Suprapubic skin (tissue), 4 donors: ENCODE measurements at places on chromosomes 7 and 10. TPM values are rescaled to one million over a fixed set of nuclear protein-coding genes. Genes with fewer than 3 reads are reported as not detected.

SH2D4B gene
- total RNA-seq, result 0.23 TPM

CRHR2 gene
- not detected for total RNA-seq

PARG gene
- total RNA-seq, result 17.5 TPM

SLC16A12 gene
- 1.4 TPM for total RNA-seq

DRGX gene
- total RNA-seq, result not detected

PHYHIPL gene
- total RNA-seq, result 0.24 TPM

DNA sequence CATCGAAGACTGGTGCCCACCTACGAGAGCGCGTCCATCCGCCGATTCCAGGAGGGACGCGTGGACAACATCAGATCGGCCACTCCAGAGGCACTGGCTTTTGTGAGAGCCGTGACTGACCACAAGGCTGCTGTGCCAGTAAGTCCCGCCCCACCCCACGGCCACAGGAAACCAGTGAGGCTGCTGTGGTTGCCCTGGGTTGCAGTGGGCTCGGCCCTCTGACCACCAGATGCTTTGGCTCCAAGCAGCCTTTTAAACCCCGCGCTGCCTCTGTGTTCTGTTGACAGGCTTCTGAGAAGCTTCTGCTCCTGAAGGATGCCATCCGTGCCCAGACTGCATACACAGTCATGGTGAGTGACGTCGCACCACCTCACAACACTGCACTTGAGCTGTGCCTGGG is 24.4 kb upstream of the C10orf53 start:
- DNase-seq, result no peak
- H3K4me3 ChIP-seq, result no peak overlapping the region
- no peaks in the 10 kb centered on the region for H3K36me3 ChIP-seq
- H3K27me3 ChIP-seq, result peaks cover 14% of the 10 kb centered on the region
- H3K27ac ChIP-seq, result no peak overlapping the region
- no peaks in the 10 kb centered on the region for H3K4me1 ChIP-seq

DNA sequence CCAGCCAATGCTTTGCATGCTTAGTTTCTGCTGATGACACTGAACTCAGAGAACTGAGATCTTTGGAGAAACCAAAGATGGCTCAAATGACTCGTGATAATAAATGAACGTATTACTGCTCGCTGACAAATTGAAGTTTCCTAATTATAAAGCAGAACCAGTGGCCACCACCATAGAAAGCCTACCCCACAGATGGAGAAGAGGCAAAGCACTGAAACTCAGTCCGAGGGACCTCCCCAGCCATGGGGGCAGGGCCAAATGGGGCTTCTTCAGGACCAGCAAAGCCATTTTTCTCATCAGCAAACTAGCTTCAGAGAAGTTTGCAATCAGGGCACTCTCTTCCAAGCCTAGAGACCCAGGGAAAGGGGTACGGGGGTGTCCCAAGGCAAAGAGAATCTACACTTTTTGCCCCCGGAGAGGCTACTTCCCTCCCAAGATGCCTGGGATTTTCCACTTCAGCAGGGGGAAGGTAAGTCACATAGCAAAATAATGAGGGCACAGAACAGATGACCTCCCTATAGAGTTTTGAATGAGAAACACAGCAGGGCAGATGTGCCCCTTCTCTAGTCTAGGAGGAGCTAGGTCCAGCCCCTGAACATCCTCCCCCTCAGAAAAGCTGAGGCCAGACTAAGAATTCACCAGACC is 4.3 kb upstream of the IL6 start:
- H3K4me3 ChIP-seq, result no peak overlapping the region
- H3K36me3 ChIP-seq, result no peaks in the 10 kb centered on the region
- H3K27me3 ChIP-seq, result no peaks in the 10 kb centered on the region
- H3K4me1 ChIP-seq, result peaks cover 46% of the 10 kb centered on the region
- no peak for DNase-seq
- no peak overlapping the region for H3K27ac ChIP-seq

DNA sequence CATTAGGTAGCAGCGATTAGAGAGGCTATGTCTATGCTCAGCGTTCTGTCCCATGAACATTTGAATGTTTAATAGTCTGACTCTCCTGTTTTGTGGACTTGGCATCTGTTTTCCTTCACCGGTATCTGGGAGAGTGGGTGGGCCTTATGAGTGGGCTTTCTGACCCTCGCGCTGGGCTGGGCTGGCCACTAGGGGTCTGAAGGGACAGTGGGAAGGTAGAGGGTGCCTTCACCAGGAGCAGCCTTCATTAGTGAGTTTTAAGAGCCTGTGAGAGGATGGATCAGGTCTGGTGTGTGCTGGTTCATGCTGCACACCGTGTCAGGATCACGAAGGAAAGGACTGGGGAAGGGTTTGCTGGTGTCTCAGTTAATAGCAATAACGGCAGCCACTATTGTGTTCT is 33.4 kb downstream of the DCLRE1A start:
- no peak overlapping the region for H3K4me3 ChIP-seq
- H3K4me1 ChIP-seq, result no peaks in the 10 kb centered on the region
- H3K27me3 ChIP-seq, result no peaks in the 10 kb centered on the region

DNA sequence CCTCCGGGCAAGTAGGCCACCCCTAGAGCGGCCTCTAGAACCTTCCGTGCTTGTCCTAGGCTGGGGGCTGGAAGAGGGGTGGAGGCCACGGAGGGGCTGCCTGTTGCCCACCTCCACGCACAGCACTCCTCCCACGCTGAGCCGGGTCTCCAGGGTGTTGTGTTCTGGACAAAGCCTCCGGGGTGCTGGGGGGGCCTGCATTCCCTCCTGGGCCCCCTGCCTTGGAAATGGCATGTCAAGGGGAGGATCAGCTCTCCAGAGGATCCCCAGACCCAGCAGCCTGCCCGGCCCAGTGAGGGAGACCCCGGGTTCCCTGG is 8.1 kb upstream of the TTYH3 start:
- no peak overlapping the region for H3K4me3 ChIP-seq
- no peak for DNase-seq
- H3K4me1 ChIP-seq, result peaks cover 17% of the 10 kb centered on the region
- no peaks in the 10 kb centered on the region for H3K36me3 ChIP-seq
- no peak overlapping the region for H3K27ac ChIP-seq

DNA sequence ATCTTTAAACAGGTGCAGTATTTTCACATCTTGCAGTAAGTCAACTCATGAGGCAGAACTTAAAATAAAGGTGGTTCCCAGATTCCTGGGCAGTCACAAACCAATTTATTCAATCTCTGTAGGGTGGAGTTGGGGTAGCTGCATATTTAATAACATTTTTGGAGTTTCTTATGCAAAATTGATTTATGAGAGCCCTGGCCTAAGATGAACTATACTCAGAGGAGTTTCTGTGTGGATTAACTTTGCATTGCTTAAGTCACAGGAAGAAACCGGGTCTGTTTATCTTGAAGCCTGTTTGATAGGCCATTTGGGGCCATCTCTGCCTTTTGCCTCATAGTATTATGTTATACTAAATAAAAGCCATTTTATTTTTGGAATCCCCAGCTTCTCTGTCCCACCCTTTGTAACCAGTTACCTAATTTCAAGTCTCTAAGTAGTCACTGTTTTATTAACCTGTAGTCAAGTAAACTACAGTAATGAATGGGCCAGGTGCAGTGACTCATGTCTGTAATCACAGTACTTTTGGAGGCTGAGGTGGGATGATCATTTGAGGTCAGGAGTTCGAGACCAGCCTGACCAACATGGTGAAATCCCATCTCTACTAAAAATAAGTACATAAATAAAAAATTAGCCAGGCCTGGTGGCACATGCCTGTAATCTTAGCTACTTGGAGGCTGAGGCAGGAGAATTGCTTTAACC is 104.4 kb upstream of the FAM3C start:
- no peak overlapping the region for H3K27ac ChIP-seq
- H3K4me1 ChIP-seq, result no peaks in the 10 kb centered on the region
- H3K4me3 ChIP-seq, result no peak overlapping the region
- no peaks in the 10 kb centered on the region for H3K36me3 ChIP-seq

DNA sequence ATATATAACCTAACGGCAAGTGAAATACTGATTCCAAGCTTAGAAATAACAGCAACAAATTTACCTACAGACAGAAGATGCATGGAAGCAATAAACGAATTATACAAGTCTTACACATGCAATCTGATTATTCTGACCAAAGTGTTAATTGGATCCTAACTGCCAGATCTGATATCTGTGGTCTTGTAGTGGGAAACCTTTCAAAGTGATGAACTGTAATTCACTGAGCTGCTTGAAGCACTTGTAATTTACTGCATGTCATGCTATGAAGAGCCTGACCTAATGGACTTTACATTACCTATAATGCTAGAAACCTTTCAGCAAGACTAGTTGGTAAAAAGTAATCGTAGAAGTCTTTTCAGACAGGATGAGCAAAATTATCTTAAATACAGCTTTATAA is 205.6 kb downstream of the FOXP2 start:
- no peaks in the 10 kb centered on the region for H3K27me3 ChIP-seq
- no peaks in the 10 kb centered on the region for H3K4me1 ChIP-seq
- DNase-seq, result no peak
- no peaks in the 10 kb centered on the region for H3K36me3 ChIP-seq
- H3K4me3 ChIP-seq, result no peak overlapping the region

DNA sequence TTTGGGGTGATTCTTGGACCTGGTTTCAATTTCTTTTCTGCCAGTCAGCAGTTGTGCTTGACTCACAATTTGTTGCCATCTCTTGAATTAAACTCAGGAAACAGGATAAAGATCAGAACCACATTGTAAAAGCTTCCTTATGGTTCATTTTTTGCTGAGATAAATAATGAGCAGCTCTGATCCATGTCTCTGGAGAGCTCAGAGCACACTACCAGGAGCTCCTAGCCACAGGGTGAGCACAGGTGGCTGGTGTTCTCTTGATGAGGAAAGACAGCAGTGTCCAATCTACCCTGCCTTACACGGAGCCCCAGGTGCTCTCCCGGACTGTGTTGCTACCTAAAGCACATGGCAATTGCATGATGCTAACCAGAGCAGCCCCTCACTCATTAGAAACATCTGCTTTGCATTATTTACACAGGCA is 17.2 kb upstream of the FAM170B start:
- H3K4me1 ChIP-seq, result no peaks in the 10 kb centered on the region
- H3K4me3 ChIP-seq, result no peak overlapping the region
- no peaks in the 10 kb centered on the region for H3K36me3 ChIP-seq
- DNase-seq, result no peak
- no peak overlapping the region for H3K27ac ChIP-seq

DNA sequence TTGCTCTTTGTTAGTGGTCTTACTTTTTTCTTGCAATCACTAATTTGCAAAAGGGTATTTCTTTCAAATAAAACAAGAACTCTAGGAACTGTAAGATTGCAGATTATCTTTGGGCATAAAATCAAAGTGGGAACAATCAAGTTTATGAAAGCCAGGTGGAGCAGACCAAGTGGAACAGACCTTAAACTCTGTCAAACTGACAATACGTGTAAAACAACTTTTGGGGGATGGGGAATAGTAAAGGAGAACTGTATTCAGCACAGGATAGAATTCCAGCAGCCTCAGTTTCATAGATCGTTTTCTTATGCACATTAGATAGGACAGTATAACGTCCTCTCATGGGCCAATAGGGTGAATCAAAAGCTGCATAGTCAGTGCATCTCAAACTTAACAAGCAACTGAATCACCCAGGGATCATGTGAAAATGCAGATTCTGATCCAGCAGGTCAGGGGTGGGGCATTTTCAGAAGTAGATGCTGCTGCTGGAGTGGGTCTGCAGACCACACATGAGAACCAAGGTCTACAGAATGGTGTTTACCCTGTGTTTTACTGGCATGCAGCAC is 120.7 kb downstream of the PIP4K2A start:
- no peak overlapping the region for H3K27ac ChIP-seq
- no peaks in the 10 kb centered on the region for H3K27me3 ChIP-seq
- no peak overlapping the region for H3K4me3 ChIP-seq

DNA sequence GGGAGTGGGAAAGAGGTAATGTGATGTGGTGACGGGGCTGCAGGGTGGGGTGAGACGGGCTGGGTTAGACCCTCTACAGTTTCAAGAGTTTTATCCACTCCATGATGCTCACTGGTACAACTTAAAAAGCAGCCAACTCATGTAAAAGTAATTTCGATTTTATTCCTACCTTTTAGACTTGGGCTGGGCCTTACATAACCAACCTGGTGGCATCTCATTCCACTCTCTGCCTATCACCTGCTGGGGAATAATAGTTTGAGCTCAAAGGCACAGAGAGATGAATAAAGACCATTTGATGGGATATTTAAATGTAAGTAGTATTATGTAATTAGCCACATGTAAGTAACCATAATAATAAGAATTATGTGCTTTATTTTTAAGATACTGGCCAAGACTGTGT is 366.0 kb upstream of the RNF32 start:
- no peak overlapping the region for H3K4me3 ChIP-seq
- DNase-seq, result no peak
- H3K27me3 ChIP-seq, result no peaks in the 10 kb centered on the region
- no peaks in the 10 kb centered on the region for H3K36me3 ChIP-seq
- no peaks in the 10 kb centered on the region for H3K4me1 ChIP-seq

GRCh38 chr7:137579913-137580640 is 236.5 kb upstream of the PTN start:
- DNase-seq, result no peak
- H3K4me3 ChIP-seq, result no peak overlapping the region
- H3K27ac ChIP-seq, result no peak overlapping the region
- H3K4me1 ChIP-seq, result no peaks in the 10 kb centered on the region
- H3K36me3 ChIP-seq, result no peaks in the 10 kb centered on the region
- no peaks in the 10 kb centered on the region for H3K27me3 ChIP-seq

DNA sequence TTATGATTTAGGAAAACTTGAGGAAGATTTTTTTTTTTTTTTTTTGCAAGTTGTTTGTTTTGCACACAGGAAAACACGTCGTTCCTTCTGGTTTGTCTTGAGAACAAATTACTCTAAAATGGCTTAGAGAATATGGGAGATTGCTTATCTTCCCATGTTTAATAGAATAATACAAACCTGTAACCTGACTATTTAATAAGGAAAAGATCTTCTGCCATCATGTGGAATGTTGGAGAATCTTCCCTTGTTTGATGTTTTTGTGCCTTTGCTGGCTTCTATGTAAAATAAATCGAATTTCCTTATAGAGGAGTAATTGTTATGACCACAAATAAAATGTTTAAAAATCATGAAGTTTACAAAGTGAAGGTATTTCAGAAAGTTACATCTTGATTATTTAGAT is 818.8 kb downstream of the GATA3 start:
- peaks cover 18% of the 10 kb centered on the region for H3K4me1 ChIP-seq
- H3K27me3 ChIP-seq, result no peaks in the 10 kb centered on the region
- H3K4me3 ChIP-seq, result no peak overlapping the region
- H3K36me3 ChIP-seq, result no peaks in the 10 kb centered on the region
- no peak overlapping the region for H3K27ac ChIP-seq
- no peak for DNase-seq

DNA sequence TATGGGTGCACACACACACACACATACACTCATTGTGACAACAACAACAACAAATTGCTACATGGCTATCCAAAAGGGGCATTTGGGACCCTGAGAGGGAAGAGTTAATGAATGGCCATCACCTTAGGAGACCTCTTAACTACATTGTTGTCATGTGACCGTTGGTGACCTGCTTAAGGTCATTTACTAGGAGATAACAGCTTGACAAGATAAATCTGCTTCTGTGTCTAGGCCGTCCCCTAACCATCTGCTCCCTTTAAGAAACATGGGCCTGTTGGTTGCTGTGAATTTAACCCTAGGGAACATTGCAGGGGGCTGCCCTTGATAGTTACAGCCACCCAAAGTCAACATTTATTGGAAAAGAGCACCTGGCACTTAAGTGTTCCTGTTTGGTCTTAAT is 29.7 kb downstream of the C1QL3 start:
- no peak overlapping the region for H3K4me3 ChIP-seq
- no peaks in the 10 kb centered on the region for H3K27me3 ChIP-seq
- H3K27ac ChIP-seq, result no peak overlapping the region
- no peaks in the 10 kb centered on the region for H3K4me1 ChIP-seq
